ENCODE measurements at places on chromosomes 4 and X.

- no peak for DNase-seq
These were observed 57.8 kb downstream of the SPATA4 start for GRCh38 chr4:176137631-176138030.

DNA sequence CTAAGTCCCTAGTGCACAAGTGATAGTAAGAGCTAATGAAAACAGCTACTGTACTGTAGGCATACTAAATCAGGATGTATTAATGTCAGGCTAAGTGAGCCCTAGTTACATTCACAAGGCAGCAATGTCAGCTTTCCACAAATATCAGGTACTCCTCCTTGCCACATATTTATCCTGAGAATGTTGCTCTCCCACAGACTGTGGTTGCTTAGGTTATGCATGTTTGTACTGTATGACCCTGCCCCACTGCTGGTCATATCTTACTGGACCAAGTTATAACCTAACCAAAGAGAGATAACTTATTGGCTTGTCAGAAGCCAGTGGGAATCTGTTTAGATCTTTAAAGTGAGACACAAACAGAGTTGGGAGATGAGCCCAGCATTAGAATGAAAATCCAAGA lies 241.0 kb downstream of the SLC39A8 start:
- no peak for DNase-seq

DNA sequence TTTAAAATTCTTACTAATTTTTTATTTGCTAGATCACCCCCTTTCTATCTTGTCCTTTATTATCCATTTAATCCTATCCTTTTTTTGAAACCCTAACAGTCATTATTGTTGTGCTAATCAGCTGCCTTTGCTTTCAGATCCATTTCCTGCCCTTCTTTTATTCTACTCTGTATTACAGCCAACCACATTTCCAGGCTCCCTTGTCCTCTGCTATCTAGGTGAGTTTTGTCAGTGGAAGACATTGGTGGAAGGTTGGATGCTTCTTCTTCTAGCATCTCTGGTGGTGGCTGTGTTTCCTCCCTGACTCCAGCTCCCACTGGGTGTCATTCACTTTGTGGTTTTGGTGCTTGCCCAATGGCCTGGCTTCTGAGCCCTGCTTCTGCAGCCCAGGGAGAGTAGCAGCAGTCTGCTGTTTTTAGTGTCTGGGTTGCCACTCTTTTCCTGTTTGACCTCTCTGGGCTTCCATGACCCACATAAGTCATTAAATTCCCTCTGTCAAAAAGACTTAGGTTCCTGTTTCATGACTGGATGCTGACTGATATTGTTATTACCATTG lies 225.2 kb upstream of the PGRMC2 start:
- DNase-seq = no peak

GRCh38 chrX:44785652-44786051 lies 58.2 kb upstream of the DUSP21 start:
- no peak for DNase-seq

GRCh38 chr4:1061760-1062159 lies 50.3 kb downstream of the FGFRL1 start:
- DNase-seq = no peak

DNA sequence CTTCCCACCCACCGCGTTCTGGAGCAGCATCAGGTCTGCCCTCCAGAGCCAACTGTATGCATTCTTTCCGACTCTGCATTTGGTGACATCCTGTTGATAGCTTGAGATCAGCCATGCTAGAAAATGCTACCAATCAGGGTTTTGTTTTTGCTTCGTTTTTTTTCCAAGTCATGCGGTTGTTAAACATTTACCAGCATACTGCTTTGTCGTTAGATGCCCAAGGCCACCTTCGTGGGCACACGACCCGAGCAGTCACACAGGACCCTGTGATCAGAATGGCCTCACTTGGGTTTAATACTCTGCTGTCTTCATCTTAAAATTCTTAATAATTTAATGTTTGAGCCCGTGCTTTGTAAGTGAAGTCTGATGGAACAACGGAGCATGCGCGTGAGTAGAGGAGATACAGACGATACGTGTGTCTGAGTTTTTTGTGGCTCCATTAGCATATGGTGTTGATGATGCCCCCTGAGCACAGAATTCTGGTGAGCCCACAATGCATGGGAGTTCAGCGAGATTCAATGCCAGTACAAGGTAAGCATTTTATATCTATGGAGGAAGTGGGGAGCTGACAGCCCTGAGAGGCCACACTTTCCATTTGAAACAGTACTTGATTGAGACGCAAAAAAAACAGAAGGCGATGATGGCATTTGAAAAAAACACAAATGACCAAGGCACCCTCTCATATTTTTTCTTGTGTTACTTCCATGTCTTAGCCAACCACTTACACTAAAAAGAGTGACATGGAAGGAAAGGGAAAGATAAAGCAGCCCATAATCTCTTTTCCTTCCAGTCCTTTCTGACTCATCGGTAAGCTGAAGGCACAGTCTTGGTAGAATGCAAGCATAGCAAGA lies 323.6 kb downstream of the BCOR start:
- no peak for DNase-seq

DNA sequence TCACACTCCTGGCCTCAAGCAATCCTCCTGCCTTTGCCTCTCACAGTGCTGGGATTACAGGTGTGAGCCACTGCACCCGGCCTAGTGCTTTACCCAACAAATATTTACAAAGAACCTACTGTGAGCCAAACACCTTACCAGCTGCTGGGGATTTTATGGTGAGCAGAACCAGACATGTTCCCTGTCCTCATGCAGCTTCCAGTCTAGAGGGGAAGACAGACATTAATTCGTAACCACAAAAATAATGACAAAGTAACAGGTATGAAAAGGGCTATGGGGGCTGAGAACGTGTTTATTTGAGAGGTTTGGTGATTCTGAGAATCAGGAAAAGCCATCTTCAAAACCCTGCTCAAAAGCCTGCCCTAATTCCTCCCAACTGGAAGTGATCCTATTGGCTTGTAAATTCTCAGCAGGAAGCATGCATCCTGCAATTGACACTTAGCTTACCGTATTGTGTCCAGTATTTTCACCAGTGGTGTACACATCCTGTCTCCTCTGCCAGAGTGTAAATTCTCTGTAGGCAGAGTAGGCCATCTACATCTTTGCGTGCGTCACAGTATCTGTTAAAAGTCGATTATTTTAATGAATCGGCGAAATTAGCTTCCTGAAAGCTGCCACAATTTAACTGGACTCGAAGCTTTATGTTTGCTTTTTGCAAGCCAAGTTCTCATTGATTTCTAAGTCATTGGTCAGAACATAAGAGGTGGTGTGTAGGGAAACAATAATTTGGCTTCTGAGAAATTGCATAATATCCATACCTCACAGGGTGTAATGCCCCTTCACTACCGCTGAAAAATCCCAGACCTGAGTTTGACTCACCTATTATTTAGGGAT lies 67.0 kb downstream of the TMEM156 start:
- DNase-seq = no peak

DNA sequence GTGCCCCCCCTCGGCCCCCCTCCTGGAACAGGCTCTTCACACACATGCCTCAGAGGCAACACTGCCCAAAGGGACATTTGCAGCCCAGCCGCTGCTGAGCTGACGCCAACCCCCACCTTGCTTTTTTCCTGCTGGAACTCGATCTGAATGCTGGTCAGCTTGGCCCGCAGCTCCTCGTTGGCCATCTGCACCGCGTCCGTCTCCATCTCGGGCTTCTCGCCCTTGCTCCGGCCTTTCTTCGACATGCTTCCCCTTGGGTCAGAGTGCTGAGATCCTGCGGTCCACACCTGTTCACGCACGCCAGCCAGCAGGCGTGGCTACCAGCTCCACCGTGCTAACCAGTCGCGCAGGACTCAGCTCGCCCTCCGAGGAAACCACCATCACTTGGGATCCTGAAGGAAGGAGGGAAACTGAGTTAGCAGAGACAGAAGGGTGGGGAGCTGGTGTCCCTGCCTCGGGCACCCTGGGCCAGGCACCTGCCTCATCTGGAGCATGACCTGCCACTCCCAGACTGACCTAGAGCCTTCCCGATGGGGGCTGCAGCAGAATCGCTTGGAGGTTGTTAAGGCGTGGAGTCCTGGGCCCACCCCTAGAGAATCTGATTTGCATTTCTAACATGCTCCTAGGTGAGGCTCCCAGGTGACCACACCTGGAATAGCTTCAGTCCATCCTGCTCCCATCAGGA lies 87.6 kb downstream of the JAKMIP1 start:
- DNase-seq = no peak

Data from left ventricle myocardium superior (tissue), 1 donor.